ENCODE measurements at places on chromosomes 4 and X.

DNA sequence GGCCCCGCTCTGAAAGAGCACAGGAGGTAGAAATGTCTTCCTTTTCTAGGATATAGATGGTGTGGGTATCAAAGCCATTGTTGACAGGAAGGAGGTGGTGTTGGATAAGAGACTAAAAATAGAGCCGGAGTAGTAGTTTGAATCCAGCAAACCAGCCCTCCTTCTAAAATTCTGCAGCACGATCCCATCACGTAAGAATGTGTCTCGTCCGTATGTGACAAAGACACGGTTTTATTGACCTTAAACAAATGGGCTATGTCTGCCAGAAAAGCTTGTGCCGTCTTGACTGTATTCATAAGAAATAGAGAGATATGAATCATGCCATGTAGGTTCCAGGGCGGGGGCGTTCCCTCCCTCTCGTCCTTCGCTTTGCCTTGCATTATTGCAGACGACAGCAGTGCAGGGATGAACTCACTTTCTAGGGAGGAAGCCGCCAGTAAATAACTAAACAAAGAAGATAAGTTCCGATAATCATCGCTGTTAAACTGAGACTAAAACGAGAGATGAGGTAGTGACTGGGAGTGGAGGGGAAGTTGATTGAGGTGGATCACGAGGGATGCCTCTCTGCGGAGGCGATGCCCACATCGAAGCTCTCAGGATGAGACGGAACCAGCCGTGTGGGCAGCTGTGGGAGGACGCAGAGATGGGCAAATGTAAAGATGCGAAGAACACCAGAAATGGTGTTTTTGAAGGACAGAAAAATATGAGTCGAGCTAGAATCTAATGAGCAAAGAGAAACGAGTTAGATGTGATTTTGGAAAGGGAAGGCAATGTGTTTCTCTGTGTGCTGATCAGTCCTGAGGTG, 3.4 kb downstream of the TENM3 start:
- peak; percentile 5 for DNase-seq

DNA sequence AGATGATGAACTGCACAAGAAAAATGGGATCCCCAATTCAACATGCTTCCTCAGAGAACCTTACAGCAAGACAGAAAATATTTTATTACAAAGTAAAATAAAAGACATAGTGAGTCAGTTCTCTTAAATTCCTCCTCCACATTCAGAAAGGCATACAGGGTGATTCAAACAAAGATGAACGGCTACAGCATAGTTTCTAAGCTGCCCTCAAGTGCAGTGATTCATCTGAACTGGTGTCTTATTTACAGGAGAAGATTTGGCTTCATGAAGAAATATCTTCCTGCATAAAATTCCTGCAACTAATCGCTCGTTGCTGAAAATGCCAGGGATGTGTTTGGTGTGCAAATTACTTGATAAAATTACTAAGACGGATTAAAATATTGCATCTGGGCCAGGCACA, 103.6 kb downstream of the PRKX start:
- no peak for DNase-seq

GRCh38 chr4:109494563-109494962, 60.9 kb downstream of the SEC24B start:
- no peak for DNase-seq

GRCh38 chr4:1537410-1538095, 131.3 kb upstream of the NKX1-1 start:
- DNase-seq: no peak

- DNase-seq: peak; percentile 63
Measured at GRCh38 chrX:136028383-136028984, 43.2 kb downstream of the SLC9A6 start.

DNA sequence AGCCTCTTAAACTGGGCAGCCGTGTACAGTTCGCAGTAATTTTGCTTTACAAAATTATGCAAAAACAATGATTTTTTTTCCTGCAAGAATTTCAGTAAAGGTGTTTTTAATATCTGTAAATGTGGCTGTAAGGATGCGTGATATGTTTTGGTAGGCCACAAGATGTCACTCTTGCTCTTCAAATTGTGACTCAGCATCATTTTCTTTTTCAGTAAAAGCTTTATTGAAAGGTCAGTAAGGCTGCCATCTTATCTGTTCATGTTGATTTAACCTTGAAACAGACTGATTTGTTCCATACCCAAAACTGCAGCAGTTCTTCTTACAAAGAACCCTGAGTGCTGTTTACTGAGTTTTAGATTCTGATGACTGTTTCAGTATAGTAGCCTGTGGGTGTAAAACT, 39.9 kb downstream of the TXLNG start:
- DNase-seq: peak; percentile 59

DNA sequence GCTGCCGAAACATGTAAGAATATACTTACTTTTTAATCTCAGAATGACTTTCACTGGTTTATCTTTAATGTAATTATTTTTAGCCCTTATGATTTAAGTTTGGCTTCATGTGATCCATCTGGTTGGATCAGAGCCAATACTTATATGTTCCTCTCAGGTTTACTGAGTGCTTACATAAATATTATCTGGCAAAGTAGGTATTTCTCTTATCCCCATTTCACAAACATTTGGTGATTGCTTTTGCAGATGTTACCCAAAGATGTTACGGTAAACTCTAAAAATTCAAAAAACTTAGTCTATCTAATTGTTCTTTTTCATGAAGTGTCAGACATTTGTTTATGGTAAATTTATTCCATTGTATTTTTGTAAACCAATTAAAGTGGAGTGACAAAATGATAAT, 115.0 kb upstream of the TLL1 start:
- DNase-seq: no peak

GRCh38 chr4:2248044-2248780, 6.3 kb upstream of the HAUS3 start:
- no peak for DNase-seq

- DNase-seq: no peak
Measured at GRCh38 chrX:124860736-124861135, 458.9 kb upstream of the TEX13C start.

- no peak for DNase-seq
Measured at GRCh38 chrX:135985973-135986310, 707 bp downstream of the SLC9A6 start.

DNA sequence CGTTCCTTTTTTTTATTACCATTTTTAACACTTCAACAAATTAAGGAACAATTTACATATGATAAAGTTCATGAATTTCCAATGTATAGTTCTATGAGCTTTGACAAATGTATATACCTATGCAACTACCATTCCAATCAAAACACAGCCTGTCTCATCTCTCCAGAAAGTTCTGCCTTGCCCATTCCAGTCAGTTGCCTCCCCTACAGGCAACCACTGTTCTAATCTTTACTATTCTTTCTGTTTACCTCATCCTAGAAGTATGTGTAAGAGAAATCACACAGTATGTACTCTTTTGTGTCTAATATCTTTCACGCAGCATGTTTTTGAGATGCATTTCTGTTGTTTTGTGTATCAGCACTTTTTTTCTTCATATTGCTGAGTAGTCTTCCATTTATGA, 224.9 kb downstream of the KIT start:
- DNase-seq: no peak

GRCh38 chr4:88900432-88900831, 156.6 kb downstream of the FAM13A start:
- no peak for DNase-seq

GRCh38 chrX:10486373-10486772, 134.0 kb downstream of the MID1 start:
- DNase-seq: no peak

DNA sequence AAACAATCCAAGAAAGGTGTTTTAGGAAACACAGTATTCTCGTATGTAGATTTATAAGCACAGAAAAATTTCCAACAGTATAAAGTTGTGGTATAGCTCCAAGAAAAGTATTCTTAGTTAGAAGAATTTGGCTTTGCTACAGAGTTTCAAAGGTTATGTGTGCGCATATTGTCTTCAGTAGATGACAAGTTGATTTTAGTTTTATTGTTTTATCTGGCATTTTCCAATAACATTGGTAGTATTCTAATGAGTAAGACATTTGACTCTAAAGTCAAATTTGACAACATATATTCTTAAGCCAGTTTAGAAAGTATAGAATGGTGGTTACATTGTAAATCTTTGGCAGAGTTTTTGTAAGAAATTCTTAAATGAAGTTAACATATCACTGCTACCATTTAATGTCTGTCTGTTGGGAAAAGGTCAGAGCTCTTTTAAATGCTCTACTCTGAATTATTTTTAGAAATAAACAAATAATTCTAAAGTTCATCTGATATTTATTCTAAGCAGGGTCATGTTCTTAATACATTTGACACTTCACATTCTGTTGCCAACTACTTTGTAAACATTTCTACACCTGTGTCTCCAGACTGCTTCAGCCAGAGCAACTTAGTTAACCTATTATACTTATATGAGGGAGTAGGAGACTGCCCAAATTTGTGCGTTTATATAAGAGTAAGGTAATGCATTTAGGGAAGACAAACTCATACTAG, 30.0 kb downstream of the CLCN3 start:
- DNase-seq: no peak

DNA sequence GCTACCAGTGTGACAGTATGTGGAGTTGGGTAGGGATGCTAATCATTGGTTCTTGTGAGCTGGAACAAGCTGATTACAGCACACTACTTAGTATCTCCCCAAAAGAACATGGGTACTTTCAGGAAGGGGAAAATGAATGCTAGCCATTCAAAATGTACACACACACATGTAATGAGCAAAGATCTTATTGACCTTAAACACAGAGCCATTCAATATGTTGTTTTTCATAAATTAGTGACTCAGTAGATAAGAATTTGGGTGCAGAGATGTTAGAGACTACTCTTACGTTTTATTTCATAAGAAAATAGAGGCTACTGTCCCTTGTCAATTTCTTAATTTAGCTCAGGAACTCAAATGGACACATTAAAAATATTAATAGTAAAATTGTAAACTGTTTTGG, 509.5 kb upstream of the ATOH1 start:
- no peak for DNase-seq

DNA sequence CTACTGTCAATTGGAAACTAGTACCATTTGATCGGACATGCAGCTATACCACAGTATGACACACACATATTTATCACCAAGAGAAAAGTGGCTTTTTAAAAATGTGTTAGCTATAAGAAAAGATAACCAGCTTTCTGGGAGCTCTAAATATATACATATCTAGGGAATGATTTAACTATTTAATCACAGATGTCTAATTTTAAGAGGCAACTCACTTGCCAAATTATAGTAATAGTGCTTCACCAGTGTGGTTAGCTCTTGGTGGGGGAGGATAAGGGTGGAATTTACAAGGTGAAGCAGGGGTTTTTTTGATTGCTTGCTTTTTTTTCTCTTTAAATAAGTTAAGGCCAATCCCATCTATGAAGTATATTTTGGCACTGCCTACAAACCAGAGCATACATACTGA, 547.7 kb upstream of the DIPK2B start:
- no peak for DNase-seq

DNA sequence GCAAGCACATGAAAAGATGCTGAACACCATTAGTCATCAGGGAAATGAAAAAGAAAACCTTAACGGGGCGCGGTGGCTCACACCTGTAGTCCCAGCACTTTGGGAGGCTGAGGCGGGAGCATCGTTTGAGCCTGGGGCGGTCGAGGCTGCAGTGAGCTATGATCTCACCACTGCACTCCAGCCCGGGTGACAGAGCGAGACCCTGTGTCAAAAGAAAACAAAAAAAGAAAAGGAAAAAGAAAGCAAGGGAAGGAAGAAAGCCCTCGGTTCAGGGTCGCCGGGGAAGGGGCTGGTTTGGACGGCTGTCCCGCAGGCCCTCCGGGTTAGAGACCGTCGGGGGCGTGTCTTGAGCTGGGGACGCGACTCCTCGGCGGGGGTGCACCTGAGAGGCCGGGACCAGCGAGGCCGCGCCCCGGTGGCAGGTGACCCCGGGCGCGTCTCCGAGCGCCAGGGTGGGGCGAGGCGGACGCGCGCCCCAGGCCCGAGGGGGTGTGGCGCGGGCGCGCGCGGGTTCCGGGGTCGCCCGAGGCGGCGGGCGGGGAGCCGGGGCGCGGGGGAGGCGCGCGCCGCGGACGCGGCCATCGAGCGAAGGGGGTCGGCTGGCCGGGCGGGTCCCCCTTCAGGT, 478 bp upstream of the PLXNA3 start:
- DNase-seq: peak; percentile 15

GRCh38 chr4:2832981-2833670, 10.5 kb upstream of the ADD1 start:
- DNase-seq: no peak

DNA sequence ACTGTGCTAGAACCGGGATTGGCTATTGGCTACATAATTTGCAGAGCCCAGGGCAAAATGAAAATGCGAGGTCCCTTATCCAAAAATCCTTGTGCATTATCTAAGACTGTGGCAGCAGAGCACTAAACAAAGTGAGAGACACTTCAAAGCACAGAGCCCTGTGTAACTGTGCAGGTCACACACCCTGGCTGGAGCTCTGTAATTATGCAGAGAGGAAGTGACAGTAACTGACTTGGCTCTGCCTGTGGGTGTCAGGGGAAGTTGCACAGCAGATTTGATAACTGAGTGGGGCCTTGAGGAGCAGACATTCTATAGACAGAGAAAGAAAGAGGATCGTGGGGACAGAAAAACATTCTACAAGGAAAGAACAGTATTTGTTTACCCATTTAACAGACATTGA, 173.5 kb upstream of the FMR1 start:
- no peak for DNase-seq

- DNase-seq: no peak
Measured at GRCh38 chrX:98071331-98071730, 1187.6 kb downstream of the RPA4 start.

DNA sequence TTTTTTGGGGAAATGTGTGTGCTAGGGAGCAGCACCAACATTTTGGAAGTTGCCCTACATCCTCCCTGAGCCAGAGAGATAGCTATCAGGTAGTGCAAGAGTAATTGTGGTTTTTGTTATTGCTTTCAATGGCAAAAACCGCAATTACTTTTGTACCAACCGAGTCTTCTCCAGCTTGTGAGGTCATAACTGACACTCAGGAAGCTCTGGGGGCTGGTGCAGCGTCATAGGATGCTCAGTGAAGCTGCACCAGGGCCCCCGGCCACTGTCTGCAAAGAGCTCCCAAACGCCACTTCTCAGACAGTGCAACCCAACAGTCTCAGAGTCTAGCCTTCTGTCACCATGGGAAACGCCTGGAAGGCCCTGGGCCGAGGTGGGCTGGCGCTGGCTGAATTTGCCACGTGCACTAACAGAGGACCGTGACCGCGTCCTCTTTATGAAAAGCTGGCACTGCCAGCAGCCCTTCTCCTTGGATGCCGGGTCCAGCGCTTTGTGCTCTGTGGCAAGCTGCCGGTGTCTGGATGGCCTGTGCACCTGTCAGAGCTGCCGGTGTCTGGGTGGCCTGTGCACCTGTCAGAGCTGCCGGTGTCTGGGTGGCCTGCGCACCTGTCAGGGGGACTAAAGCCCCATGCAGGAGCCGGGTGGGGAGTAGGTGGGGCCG, 19.4 kb downstream of the SH3TC1 start:
- DNase-seq: no peak

GRCh38 chrX:84956304-84956703, 47.4 kb upstream of the APOOL start:
- no peak for DNase-seq

DNA sequence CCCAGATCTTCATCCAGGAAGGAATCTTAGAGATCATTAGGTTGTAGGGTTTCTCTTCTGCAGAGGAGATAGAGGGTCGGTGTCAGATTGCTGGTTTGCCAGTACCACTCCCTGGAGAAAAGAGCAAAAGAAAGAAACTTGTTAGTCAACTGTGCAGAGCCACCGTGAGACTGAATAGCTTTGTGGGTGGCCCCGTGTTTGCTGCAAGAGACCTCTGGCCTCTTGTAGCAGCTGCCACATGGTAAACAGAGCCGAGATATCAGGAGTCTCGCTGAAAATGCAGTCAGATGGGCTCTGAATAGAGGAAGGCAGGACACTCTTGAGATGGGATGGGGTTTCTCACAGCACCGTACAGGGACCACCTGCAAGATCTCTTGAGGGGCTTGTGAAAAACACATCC, 149.7 kb downstream of the PTTG2 start:
- DNase-seq: no peak

Measured in Ammon's horn (tissue), 1 donor.